ENCODE measurements at places on chromosomes 3 and 15.
A peak's percentile ranks its signal among the peaks of the same experiment; 100 is the strongest.

- DNase-seq = no peak
Measured at GRCh38 chr15:70435369-70435768, 328.0 kb downstream of the UACA start.

- DNase-seq = no peak
Measured at GRCh38 chr15:69657626-69658025, 205.0 kb downstream of the RPLP1 start.

- no peak for DNase-seq
Measured at GRCh38 chr3:171994646-171995428, 44.5 kb upstream of the FNDC3B start.

- no peak for DNase-seq
Measured at GRCh38 chr3:179391906-179392305, 44.4 kb downstream of the MFN1 start.

DNA sequence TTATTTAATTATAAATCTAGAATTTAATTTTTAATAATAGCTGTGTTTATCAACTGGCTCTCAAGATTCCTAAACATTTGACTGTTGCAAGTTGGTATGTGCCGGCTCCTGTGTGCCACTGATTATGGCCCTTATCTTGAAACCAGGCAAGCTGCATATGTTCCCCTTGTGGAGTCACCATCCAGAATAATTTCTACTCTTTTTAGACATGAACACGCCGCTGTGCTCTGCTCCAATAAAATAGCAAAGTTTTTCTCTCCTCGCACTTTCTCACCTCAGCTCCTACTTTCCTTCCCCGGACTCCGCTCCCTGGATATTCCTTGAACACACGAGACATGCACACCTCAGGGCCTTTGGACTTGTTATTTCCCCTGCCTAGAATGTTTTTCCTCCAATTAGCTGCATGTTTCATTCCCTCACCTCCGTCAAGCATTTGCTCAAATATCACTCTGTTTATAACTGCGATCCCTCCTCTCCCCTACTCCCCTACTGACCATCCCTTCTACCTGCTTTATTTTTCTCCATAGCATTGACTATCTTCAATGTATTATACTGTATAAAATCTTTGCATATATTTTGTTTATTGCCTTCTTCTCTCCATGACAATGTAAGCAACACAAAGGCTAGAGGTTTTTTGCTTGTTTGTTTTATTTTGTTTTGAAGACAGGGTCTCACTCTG is 26.1 kb upstream of the ERICH6 start:
- no peak for DNase-seq

GRCh38 chr15:71379893-71380292 is 264.6 kb downstream of the THSD4 start:
- no peak for DNase-seq

GRCh38 chr3:9769426-9770275 is at the start of gene CAMK1:
Gene CAMK1, minus strand, starts transcription at chr3:9769947. Its CDS starts 2,198 bp downstream, at chr3:9767749.
- DNase-seq = peak; percentile 72

GRCh38 chr3:30602946-30603345 is 3.5 kb upstream of the TGFBR2 start:
- DNase-seq = no peak

DNA sequence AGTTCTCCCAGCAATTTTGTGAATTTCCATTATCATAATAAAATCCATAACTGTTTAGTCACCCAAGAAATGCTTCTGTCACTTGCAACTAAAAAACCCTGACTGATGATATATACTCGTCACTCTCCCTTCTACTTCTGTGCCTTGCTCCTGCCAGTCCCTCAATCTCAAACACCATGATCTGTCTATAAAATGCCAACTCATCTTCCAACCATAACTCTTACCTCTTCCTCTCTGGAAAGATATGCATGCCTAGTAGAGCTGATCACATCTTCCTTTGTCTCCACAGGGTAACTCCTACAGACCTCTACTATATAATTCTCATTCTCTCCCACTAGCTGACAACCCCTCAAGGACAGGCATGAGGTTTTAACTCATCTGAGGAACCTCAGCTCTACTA is 5.2 kb upstream of the VEPH1 start:
- no peak for DNase-seq

DNA sequence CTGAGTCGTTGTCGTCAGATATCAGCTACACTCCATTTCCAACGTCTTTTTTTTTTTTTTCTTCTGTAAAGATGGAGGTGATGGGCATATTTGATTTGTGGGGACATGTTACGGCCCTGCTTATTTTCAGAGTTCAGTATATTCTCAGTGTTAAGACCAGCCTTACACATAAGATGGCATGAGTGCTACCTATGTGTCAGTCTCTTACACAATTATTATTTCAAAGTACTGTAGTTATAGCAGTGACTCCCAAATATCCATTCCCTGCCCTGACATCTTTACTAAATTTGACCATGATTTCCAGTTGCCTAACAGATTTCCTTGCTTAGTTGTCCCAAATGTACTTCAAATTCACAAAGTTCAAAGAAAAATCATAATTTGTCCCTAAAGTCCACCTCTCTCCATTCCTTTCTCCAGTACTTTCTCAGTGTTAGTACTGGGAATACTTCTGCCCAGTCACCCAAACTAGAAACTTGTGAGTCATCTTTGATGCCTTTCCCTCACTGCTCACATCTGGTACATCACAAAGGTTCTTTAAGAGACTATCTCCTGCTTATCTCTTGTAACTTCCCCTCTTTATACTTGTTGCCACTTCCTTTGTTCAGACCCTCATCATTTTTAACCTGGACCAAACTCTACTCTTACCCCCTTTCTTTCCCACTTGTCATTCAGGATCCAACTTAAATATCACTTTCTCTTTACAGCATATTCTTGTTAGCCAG is 67.0 kb downstream of the ZNF609 start:
- DNase-seq = no peak

DNA sequence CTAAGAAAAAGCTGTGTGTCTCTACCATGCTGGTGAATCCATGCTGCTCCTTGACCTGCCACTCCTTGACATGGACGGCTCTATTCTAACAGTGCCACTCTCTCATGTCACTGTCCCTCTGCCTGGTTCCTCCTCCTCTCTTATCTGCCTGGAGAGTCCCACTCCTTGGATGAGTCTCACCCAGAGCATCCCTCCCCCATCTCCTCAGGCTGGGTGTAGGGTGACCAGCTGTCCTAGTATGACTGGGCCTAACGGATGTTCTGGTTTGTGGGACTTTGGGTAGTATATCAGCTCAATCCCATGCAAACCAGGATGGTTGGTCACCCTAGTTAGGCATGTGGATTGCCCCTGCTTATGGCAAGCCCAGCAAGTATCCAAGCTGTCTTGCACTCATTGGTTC is 54.3 kb downstream of the LIPC start:
- no peak for DNase-seq

DNA sequence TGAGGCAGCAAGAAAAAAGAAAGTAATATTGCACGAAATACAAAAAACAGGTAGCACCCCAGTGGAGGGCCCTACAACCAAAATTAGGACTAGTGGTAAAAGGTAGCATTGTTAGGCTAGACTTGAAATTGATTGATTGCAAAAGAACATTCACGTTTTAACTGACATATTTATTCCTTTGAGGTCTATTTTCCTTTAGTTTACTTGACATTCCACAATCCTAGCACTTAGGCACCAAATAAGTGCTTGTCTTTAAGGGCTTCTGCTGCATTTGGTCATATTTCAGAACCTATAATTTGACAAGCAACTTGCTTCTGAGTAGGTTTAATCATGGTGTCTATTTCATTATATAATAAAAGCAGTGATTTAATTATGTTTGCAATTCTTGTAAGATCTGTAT is 642.7 kb upstream of the AGTR1 start:
- no peak for DNase-seq

DNA sequence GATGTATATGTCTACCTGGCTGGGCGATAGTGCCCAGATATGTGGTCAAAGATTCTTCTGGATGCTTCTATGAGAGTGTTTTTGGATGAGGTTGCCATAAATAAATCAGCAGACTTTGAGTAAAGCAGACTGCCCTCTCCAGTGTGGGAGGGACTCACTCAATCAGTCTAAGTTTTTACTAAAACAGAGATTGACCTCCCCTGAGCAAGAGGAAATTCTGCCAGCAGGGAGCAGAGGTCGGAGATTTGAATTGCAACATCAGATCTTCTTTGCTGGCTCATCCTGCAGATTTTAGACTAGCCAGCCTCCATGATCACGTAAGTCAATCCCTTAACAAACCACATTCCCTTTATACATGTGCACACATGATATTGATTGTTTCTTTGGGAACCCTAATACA is 300.9 kb downstream of the MCTP2 start:
- DNase-seq = no peak

- no peak for DNase-seq
Measured at GRCh38 chr3:50687127-50687751, 12.5 kb downstream of the DOCK3 start.

DNA sequence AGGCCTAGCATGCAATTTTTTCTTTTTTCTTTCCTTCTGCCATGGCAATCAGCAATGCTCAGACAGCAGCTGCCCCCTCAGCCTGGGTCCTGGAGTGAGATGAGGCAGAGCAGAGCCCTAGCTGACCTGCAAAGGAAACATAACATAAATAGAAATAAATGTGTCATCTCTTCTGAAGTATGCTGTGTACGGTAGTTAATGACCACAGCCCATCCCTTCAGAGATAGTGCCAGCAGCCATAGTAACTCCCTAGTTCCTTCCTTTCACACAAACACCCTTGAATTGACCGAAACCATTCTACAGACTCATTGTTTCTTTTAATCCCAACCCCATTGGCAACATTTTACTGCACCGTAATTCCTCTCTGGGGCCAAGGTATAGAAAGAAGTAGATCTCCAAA is 8.4 kb upstream of the CD47 start:
- DNase-seq = no peak

GRCh38 chr15:76866716-76867321 is 38.3 kb downstream of the SCAPER start:
- DNase-seq = peak; percentile 25

GRCh38 chr3:28022916-28023315 is 218.5 kb upstream of the CMC1 start:
- no peak for DNase-seq

GRCh38 chr3:71191031-71191482 is 392.5 kb downstream of the FOXP1 start:
- DNase-seq = no peak

- DNase-seq = no peak
Measured at GRCh38 chr3:96007650-96008195, 806.7 kb upstream of the EPHA6 start.

GRCh38 chr3:183259087-183259486 is 6.0 kb downstream of the B3GNT5 start:
- DNase-seq = no peak

GRCh38 chr15:45121706-45122417 is 7.7 kb downstream of the DUOXA2 start:
- no peak for DNase-seq

DNA sequence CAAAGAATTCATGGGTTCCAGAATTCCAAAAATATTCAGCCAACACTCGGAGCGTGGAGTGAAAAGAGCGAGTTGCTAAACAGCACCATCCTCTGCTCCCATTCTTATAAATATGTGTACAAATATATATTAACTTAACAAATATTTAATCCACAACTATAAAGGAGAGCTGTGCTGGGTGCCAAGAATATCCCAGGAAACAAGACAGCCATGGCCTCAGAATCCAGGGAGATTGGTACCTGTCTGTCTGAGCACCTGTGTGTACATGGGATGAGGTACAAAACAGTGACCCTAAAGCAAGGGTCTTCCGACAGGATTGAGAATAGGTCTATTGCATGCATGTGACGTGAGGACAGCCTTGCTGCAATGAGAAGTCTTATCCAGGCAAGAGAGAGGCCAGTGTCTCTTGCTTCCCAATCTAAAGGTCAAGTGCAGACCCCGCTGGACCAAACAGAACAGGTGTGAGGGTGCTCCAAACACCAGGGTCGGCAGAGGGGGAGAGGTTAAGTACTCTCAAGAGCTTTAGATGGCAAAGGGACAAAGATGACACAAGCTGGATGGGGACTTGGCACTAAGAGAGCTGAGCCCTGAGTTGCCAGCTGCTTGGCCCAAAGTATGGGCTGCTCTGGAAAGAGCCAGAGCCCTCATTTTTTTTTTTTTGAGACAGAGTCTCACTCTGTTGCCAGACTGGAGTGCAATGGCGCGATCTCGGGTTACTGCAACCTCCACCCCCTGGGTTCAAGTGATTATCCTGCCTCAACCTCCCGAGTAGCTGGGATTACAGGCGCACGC is 36.2 kb downstream of the HOMER2 start:
- DNase-seq = no peak

GRCh38 chr3:37096975-37097374 is 77.4 kb downstream of the LRRFIP2 start:
- DNase-seq = no peak

DNA sequence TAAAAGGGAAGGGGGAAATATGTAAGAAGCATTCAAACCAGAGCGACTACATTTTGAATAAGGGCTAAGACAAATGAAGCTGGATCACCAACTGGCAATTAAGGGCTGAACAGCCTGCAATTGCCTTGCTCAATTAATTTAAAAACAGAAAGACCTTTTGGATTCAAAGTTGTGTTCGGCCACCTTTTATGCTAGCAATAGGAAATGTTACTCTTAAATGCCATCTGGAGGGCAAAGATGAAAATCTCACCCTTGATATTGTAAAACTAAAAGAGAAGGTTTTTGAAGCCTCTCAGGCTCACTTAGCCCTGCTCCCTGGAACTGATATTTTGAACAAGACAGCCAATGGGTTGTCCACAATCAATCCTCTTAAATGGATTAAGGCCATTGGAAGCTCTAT is 44.2 kb downstream of the ACAD9 start:
- DNase-seq = no peak

DNA sequence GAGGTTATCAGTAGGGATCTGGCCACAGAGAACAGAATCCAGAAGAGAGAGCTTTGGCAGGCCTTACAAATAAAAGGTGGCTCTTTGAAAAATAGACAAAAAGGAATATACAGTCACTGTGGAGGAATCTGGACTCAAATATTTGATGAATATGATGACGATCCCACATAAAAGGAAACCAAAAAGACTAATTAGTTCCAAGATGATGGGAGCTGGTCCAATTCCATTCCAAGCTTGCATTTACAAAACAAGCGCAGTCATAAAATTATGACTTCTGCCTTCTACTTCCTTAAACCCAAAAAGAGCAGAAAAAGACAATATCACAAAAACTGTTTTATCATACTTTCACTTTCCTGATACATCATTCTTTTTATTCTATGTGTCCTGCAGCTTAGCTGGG is 285.8 kb downstream of the DIPK2A start:
- no peak for DNase-seq

DNA sequence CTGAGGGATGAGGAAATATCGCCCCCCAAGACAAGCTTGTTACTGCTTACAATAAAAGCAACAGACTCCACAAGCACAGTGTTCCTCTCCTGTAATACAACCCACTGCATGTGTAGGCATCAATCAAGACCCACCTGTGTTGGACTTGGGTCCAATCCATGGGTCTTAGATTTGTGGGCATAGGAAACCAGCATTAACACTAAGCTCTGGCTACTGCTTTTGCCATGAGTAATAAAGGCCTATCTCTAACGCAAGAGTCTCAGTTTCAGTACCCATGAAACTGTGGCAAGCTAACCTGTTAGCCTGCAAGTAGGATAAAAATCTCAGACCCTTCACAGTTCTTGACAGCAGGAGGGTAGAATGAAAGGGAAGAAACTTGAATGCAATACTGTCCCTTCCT is 5.2 kb upstream of the EIF1B start:
- DNase-seq = no peak

Measured in activated CD8-positive, alpha-beta T cell treated with anti-CD3 and anti-CD28 coated beads, Interleukin-2, amount 10 ng/mL, durations not matched to agents 7 days and 5 days (primary cell).